ENCODE measurements at places on chromosomes 2 and 18.

DNA sequence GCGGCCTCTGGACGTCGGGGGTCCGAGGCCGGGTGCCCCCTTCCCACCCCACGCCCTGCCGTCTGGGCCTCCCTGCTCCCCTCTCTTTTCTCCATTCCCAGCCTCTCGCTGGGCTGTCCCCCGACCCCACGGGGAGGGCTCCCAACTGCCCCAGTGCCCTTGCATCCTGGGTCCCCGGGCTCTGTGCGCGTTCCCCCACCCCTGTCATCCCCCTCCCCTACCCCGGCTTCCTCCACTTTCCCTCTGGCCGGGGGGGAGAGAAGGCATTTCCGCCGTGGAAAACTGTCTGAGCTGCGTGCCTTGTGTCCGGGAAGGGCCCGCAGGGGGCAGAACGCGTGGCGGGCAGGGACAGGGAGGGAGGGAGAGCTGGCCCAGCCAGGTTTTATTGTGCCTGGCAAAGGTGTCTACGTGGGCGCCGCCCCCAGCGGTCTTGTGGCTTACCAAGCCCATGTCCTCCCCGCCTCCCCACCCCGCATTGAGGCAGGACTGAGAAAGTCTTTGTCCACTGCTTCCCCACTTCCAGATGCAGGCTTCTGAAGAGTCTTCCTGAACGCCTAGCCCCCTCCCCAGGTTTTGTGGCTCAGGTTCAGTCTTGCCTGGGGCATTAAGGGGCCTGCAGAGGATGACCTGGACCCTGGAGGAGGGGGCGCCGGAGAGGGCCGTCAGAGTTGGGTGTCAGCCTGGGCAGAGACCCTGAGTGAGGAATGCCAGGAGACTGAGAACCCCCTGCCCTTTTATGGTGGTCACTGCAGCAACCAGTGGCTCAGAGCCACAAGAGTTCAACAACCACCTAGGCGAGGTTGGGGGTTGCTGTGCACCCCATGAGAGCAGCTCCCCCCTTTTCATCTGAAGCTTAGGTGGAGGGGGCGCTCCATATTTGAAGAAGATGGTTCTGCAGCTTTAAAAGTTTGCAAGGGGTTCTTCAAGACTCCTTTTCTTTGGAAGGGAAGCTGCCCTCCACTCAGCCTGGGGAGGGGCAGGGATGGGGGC, 1.3 kb downstream of the ITM2C start:
- no peak for DNase-seq

DNA sequence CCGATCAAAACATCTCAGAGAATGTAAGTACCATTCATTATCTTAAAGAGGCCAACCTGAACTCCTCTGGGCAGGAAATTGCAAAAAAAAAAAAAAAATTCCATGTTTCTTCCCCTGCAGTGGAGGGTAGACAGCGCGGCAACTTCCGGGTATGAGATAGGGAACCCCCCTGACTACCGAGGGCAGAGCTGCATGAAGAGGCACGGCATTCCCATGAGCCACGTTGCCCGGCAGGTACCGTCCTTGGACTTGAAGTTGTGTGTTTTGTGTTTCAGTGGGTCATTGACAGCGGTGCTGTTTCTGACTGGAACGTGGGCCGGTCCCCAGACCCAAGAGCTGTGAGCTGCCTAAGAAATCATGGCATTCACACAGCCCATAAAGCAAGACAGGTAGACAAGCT, 7.2 kb downstream of the ACP1 start:
- no peak for DNase-seq

GRCh38 chr2:121721926-121722325, 14.7 kb downstream of the NIFK start:
- no peak for DNase-seq

DNA sequence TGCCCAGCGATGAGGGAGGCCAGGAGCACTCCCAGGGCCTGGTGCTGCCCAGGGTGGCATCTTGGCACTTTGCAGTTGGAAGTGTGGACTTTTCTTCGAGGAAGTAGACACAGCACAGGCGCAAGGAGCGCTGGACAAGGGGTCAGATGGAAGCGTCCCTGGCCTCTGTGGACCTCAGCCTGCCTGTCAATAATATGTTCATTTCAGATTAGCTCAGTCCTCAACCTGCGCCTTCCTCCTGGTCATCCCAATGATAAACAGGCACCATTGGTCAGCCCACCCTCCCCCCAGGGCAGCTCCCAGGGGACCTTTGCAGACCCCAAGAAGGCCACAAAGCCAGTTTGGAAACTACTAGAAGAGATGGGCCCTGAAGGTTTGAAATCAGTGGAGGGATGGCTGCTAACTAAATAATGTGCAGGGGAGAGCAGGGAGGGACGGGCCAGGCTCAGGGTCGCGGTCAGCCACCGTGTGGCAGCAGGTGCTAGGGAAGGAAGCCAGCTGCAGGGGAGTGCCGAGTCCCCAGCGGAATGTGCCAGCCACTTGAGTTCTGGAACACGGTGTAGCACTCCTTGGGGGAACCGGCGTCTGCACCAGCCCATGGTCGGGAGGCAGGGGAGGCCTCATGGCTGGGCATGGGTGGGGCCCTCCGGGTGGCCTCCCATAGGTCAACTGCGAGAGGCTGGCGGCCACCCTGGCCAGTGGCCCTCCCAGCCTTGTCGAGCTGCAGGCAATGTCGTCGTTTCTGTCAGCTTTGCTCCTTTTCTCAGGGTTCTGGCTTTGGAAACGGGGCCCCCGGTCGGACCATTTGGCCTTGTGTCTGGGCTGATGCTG, 59.9 kb downstream of the ADI1 start:
- no peak for DNase-seq

- DNase-seq, result no peak
Measured at GRCh38 chr2:52676056-52676455, 1091.5 kb upstream of the CHAC2 start.

DNA sequence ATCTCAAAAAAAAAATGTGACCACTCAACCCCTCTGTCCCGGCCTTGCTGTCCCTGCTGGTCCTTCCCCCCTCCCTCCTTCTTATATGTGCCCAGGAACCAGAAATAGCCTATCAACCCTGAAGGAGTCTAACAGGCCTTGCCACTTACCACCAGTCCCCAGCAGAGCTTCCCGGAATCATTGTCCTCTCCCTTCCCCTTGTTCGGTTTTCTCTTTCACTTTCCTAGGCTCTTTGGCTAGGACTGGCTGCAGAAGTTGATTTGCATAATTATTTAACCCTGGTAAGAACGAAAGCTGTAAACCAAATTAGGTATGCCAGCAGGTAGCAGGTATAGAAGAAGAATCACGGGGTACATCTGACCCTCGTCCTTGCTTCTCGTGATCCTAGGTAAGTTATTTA, 72.6 kb upstream of the ZNF532 start:
- DNase-seq, result no peak

DNA sequence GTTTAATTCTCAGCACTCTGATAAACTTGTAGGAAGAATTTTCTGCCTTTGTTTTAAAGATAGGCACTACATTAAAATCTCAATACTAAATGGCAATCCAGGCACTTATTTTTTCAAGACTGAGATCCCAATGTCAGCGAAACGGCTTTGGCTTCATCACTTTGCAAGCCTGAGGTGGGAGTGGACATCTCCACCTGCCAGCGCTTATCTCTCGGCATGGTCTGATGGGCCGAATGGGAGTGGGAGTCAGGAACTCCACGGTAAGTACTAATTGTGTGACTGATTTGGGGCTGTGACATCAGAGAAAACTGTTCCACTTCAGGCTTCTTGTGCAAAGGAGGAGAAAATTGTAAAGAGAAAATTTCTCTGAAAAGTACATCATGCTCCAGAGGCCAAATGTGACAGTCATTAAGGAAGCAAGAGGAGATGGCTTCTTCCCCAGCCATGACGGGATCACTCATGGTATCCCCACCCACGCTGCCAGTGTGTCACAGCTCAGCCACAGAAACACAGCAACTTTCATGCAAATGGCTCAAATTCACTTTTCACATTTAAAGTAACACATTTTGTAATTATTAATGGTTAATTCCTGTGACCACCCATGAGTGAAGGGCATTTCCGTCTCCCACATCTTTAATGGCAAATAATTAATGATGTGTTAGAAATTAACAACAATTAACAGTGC, 385.5 kb upstream of the HNRNPA3 start:
- DNase-seq, result no peak

DNA sequence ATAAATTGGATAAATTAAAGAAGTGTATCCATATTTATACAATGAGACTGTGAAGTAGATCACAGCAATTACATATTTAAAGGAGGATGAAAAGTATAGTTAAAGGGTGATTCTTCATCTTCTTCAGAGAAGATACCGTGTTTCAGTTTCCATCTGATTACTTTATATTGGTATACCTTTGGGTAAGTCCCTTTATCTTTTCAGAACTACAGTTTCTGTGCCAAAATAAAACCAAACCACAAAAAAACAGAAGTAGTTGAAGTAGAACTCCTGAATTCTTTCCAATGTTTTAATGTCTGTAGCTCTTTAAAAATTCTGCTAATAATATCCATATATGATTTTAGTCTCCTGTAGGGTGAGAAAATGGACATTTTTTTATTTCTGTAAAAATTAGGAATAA, 231.2 kb upstream of the LINC00305 start:
- no peak for DNase-seq

GRCh38 chr2:7703048-7703447, 785.8 kb downstream of the RNF144A start:
- DNase-seq, result no peak

GRCh38 chr2:168192839-168193616, 54.4 kb downstream of the STK39 start:
- DNase-seq, result no peak

All from NT2/D1 (cell line).